ENCODE measurements at places on chromosomes 7 and 10.

DNA sequence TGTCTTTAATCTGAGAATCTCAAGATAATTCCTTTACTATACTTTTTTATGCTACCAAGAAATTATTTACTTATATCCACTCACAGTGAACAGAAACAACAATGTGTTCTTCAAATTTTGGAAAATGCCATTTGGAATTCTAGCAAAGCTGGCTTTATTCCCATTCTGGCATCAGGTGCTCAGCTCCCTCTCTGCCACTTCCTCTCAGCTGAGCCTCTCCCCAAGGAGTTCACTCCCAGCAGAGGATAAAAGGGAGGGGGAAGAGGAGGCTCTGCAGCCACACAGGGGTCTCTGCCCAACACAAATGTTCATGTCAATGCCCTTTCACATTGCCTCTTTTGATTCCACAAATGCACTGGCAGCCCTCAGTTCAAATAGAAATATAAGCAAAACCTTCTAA lies 116.9 kb downstream of the CPEB3 start:
- no peak for DNase-seq

DNA sequence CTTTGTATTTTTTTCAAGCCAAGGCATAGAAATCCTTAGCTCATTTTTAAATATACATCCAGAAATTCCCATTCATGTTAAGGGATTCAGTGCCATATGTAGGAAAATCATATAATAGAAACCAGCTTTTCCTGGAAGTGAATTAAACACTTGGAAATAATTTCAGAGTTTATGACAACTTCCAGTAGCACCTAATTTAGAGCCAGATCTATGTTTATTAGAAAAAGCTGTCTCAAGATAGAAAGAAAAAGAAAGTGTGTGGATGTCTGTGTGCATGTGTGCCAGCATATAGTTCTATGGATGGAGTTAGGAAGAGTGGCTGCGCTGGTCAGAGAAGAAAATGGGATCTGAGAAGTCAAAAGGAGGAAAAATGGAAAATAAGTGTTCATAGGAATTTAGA lies 225.7 kb downstream of the DGKB start:
- DNase-seq: no peak

DNA sequence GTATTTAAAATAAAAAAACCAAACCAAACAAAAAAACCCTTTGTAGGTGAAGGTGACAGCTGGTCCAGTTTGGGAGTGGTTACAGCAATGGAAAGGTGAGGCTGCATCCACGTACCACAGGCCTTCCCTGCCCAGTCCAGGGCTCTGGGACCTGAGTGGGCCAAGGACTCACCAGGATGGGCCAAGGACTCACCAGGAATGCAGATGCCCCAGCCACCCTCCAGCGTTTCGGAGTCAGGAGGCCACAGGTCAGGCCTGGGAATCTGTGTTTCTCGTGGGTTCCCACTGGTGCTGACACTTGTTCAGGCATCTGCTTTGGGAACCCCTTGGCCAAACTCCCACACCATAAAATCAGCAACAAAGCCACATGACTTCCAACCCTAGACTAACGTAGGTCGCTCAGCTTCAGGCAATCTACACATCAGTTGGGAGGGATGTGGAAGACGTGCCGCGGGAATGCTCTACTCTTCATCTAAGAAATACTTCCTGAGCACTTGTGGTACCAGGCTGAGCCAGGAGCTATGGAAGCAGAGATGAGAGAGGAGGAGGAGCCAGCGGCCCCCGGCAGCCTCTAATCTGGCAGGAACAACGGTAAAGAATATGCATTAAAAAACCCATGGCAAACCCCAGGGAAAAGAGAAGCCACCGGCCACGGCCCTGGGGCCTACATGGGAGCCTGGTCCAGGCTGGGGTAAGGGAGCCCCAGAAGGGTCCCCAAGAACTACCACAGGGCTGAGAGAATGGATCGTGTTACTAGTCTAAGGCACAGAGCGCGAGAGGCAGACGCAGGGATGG lies 473.4 kb downstream of the PTPRN2 start:
- no peak for DNase-seq

GRCh38 chr10:80277567-80278250 lies 11.7 kb downstream of the MAT1A start:
- no peak for DNase-seq

DNA sequence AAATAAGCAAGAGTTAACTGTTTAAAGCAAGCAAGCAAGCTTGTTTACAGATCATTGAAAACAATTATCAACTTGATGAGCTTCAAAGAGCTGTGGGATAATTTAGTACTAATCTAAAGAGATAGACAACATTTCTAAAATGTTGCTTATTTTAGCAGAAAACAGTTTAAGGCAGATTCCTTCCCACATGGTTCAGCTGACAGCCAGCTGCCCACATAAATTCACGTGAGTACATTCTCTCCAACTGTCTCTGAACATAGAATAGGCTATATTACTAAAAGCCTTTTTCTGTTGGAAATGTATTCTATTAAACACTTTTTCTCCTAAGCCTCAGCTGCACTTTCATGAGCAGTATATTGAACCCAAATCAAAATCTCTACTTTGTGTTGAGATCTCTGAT lies 174.1 kb downstream of the LRRN3 start:
- no peak for DNase-seq

DNA sequence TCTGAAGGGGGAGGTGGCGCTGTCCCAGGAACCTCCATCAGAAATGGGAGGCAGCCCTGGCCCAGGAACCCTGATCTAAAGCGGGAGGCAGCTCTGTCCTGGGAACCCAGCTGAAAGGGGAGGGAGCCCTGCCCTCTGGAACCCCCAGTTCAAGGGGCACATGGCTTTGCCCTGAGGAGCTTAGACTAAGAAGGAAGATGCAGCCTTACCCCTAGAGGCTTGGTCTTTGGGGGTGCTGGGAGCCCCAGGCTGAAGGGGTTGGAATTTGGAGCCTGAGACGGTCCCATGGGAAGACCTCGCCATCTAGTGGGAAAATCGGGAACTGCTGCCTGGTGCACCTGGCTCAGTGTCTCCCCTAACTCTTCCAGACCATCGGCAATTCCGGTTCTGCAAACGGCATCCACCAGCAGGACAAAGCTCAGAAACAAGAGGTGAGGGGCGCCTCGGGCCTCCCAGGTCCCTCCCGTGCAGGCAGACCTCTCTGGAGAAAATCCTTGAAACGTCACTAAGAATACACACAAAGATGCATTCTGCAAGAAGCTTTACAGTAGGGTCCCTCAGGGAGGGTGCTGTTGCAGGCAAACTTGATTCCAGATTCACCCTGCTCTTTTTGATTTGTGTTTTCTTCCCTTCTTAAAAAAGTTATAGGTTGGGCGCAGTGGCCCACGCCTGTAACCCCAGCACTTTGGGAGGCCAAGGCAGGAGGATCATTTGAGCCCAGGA lies 52.4 kb upstream of the GTF2IRD1 start:
- DNase-seq: peak; percentile 55

DNA sequence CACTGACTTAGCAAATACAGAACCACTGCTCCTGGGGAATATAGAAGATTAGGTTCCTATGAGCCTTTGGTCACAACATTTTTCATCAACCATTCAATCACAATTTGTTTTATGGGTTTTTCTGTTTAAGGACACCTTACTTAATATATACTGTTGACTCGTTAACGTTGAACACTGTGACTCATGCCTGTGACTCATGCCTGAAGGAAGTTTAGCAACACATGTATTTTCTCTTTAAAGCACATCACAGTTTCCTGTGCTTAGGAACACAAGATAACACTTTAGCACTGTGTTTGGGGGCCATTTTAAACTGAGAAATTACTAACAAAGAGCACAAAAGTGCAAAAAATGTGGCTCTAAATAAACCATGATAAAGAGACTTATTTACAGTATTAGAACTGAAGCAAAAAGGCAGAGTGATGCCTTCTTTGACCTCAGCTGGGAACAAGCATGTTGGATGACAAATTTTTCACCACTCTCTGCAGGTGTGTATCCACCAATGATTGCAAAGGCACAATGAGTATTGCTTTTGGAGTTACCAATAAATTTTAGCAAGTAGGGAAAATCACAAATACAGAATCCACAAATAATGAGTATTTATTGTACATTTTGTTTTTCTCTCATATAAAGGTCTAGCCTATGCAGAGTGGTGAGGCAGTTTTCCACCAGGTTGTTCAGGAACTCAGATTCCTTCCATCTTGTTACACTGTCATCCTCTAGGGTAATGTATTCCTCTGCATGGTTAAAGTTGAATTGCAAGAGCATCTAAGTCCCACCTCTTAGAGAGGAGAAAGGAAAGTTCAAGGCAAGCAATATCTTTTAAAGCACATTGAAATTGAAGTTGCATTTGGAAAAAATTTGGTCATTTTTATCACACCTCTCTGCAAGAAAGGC lies 7.3 kb downstream of the FGFBP3 start:
- peak; percentile 41 for DNase-seq

GRCh38 chr7:50826371-50827172 lies 43.9 kb upstream of the GRB10 start:
- DNase-seq: no peak

GRCh38 chr10:13224210-13224995 lies 9.8 kb downstream of the UCMA start:
- no peak for DNase-seq

GRCh38 chr10:115606086-115606485 lies 512.9 kb downstream of the ATRNL1 start:
- no peak for DNase-seq

GRCh38 chr7:99784007-99784406 lies at the start of gene CYP3A4:
TSS of gene CYP3A4 (minus strand) at chr7:99784184. CDS start at chr7:99784081, 103 bp downstream.
- no peak for DNase-seq

- no peak for DNase-seq
Measured at GRCh38 chr10:22251751-22252223, 34.0 kb upstream of the EBLN1 start.

DNA sequence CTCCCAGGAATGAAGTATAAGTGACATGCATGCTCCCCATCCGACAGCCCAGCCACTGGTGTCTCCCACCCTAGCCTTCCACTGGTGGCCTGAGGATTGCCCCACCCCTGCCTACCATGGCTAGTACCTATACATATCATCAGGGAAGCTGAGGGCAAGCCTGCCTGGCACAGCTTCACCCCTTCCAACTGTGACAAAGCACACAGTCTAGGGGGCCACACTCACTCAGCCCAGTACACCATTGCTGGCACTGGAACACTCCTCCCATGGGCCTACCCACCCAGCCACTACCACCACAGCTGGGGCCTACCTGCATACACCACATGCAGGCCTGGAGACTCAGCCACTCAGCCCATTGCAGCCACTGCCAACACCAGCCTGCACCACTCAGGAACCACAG lies 393.1 kb upstream of the STEAP1 start:
- no peak for DNase-seq

DNA sequence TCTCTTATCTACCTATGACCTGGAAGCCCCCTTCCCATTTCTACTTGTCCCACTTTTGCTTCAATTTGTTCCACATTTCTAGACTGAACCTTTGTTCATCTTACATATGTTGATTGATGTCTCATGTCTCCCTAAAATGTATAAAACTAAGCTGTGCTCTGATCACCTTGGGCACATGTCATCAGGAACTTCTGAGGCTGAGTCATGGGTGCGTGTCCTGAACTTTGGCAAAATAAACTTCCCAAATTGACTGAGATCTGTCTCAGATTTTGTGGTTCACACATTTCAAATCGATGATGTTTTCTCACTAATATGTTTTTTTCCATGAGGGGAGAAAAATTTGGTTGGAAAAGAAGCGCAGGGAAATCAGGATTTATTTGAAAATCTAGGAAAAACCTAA lies 406.2 kb upstream of the LRRTM3 start:
- DNase-seq: no peak

- no peak for DNase-seq
Measured at GRCh38 chr7:149196705-149197171, 1.4 kb downstream of the ZNF282 start.

GRCh38 chr10:76085817-76086167 lies 654.4 kb downstream of the LRMDA start:
- no peak for DNase-seq

- no peak for DNase-seq
Measured at GRCh38 chr10:103995134-103995533, 28.2 kb downstream of the SLK start.

DNA sequence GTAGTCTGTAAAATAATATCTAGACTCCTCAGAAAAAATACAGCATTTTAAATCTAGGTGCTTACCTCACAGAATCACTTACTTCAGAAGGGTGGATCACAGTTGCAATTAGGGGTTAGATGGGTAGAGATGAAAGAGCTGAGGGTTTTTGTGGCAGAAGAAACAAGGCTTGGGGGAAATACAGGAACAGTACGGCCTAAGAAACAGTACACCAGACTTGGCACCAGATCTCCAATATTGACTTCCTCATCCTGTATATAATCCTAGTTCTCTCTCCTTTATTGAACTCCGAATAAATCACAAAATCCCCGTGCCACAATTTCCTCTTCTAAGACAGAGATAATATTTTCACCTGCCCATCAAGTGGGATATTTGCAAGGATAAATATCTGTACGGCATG lies 14.3 kb downstream of the CEP41 start:
- DNase-seq: peak; percentile 79

GRCh38 chr7:29038463-29038862 lies 80.3 kb upstream of the TRIL start:
- DNase-seq: no peak

GRCh38 chr7:2726316-2727018 lies 38.5 kb downstream of the AMZ1 start:
- DNase-seq: no peak

DNA sequence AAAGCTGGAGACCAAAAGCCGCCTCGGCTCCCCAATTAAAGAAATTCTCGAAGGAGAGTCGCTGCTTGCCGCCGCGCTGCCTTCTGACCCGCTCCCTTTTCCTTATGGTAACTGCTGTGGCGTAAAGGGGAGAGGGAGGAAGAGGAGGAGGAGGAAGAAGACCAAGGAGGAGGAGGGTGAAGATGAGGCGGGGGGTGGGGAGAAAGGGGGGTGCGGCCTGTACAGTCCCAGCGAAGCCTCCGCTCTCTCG lies 388 bp downstream of the CNOT4 start:
- peak; percentile 45 for DNase-seq

DNA sequence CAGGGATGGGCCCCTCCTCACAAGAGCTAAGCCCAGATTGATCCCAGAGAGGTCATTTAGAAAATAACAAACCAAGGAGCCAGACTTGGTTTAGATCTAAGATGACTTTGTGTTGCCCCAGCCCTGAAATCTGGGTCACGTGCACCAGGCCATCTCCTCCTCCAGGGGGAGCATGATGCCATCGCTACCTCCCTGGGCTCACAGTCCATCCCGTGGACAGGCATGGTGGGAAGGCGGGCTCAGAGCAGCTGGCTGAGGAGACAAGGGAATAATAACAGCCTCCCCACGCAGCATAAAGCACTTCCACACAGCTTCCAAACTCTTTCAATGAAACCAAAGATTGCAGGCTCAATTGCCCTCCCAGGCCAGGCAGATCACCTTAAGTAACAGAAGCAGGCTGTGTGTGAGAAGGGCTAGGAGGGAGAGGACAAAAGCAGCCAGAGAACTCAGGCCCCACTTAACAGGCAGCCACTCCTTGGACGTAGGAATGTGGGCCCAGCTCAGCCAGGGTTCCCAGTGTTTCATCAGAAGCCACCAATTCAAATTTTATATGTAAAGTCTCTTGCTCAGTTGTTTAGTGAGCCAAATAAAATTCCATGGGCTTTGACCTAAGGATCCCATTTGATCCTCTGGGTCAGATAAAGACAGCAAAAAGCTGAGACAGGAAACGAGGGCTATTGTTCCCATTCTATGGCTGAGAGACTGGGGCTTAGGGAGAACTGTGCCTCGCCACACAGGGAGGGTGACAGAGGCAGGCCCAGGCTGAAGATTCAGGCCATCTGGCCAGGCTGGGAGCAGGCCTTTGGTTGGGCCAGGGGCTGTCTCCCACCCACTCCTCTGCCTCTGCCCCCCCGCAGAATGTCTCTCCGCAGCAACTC lies 100.2 kb downstream of the COL13A1 start:
- peak; percentile 5 for DNase-seq

- DNase-seq: no peak
Measured at GRCh38 chr10:11149807-11150141, 132.1 kb downstream of the CELF2 start.

- no peak for DNase-seq
Measured at GRCh38 chr7:139852482-139852845, 23.4 kb downstream of the TBXAS1 start.

Data from Jurkat, Clone E6-1 (cell line).